ENCODE measurements at places on chromosomes 2 and 18. TPM values are rescaled to one million over a fixed set of nuclear protein-coding genes. Genes with fewer than 3 reads are reported as not detected.

DNA sequence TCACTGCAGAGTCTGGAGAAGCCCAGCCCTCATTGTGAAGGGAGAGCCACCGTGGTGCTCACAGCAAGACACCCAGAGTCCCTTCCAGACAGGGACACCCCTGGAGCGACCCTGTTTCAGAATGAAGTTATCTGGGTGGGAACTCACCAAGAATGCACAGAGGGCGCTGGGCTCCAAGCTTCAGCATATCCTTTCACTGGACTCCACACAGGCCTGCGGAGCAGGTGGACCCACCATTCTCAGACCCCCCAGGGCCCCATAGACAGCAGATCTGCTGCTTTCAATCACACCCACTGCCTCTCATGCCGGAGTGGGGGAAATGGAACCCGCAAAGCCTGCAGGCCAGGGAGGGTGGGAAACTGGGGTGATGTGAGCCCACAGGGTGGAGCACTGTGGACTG is 87.8 kb downstream of the RRM2 start:
- no peak for DNase-seq

GRCh38 chr2:158845859-158846258 is 50.7 kb downstream of the DAPL1 start:
- DNase-seq: no peak

DNA sequence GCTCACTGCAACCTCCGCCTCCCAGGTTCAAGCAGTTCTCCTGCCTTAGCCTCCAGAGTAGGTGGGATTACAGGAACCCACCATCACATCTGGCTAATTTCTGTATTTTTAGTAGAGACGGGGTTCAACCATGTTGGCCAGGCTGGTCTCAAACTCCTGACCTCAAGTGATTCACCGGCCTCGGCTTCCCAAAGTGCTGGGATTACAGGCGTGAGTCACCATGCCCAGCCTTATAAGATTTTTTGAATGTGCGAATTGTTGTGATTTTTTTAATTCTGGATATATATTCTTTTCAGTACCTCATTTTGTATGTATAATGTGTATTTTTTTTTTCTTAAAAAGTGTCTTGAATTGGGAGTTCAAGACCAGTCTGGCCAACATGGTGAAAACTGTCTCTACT is 42.0 kb upstream of the CCDC150 start:
- no peak for DNase-seq

Gene CIDEA
- not detected for polyA plus RNA-seq

All from right renal cortex interstitium (tissue), 3 donors.